ENCODE measurements at places on chromosomes 6 and 20.
A peak's percentile ranks its signal among the peaks of the same experiment; 100 is the strongest.

GRCh38 chr20:57386762-57387161 lies 4.4 kb upstream of the RBM38 start:
- no peak overlapping the region for H3K27ac ChIP-seq
- DNase-seq, result no peak
- no peaks in the 10 kb centered on the region for H3K27me3 ChIP-seq
- peaks cover 23% of the 10 kb centered on the region for H3K4me1 ChIP-seq

DNA sequence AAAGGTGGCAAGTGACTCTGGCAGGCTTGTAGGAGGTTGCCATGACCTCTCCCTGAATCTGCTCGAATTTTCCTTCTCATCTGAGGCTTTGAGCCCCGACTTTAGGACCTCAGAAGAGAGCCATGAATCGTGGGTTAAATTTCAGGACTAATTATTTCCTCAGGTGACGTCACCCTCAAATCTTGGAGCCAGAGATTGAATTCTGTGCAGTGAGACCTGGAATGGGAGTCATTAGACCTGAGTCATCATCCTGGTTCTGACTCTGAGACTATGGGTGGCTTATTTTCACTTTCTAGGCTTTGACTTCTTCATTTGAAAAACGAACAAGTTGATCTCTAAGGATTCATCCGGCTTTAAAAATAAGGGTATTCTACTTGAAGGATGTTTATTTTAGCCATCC lies 48.5 kb upstream of the PDYN start:
- H3K27me3 ChIP-seq, result peaks cover 2% of the 10 kb centered on the region
- H3K36me3 ChIP-seq, result no peaks in the 10 kb centered on the region
- no peaks in the 10 kb centered on the region for H3K4me1 ChIP-seq

DNA sequence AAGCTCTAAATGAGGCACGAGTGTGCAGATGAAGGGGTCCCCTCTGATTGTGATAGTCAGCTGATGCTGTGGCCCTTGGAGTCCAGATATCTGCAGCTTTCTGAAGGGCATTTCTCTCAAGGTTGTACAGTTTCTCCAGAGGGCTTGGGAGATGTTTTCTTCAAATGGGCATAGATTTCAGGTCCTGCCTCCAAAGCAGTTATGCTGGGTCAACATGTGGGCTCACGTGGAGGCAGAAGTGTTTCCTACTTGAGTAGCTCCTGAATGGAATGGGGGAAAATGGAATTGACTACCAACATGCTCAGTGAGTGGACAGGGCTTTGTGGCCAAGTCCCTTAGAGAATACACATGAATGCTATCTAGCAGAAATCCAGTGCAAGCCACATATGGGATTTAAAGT lies 360.7 kb downstream of the SAMD5 start:
- no peaks in the 10 kb centered on the region for H3K4me1 ChIP-seq
- H3K27me3 ChIP-seq, result no peaks in the 10 kb centered on the region
- H3K36me3 ChIP-seq, result no peaks in the 10 kb centered on the region
- H3K27ac ChIP-seq, result no peak overlapping the region

- no peak for DNase-seq
- H3K27ac ChIP-seq, result no peak overlapping the region
- H3K4me3 ChIP-seq, result no peak overlapping the region
- H3K4me1 ChIP-seq, result no peaks in the 10 kb centered on the region
- peaks cover 21% of the 10 kb centered on the region for H3K27me3 ChIP-seq
- no peaks in the 10 kb centered on the region for H3K36me3 ChIP-seq
These were observed 10.3 kb downstream of the EEF1A2 start for GRCh38 chr20:63488315-63489251.

DNA sequence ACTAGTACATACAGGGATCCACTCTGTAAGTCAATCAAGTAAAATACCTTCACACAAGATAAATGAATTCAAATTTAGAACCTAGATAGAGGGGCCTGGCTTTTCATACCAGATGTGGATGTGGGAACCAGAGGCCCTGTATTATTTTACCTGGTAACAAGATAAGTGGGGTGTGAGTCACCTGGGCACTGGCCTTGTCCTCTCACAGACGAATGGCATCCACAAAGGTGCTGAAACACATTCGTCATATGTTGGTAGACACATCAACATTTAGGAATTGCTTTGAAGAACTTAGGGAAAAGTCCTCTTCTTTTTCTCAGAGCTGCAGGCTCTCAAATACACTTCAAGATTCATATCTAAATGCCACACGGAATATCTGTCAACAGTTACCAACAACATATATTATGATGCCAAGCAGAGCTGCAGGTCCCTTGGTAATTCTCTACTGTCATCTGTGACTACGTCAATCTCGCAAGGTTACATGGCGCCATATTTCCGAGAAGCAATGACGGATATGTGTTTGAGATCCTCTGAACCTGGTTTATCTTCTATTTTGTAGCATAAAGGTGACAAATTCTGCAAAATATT lies 618.6 kb downstream of the EPM2A start:
- H3K4me1 ChIP-seq, result no peaks in the 10 kb centered on the region
- no peaks in the 10 kb centered on the region for H3K36me3 ChIP-seq
- H3K4me3 ChIP-seq, result no peak overlapping the region
- DNase-seq, result no peak
- no peaks in the 10 kb centered on the region for H3K27me3 ChIP-seq
- no peak overlapping the region for H3K27ac ChIP-seq

DNA sequence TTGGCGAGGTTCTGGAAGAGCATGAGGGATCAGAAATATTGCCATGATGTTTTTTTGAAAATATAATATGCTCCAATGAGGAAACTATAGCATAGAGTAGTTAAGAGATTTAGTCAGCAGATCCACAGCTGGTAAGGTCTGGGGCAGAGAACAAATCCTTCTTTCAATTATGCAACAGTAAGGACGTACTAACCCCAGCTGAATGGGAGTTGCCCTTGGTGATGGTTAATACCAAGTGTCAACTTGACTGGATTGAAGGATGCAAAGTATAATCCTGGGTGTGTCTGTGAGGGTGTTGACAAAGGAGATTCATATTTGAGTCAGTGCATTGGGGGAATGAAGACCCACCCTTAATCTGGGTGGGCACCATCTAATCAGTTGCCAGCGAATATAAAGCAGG lies 745.5 kb upstream of the NRSN1 start:
- no peaks in the 10 kb centered on the region for H3K27me3 ChIP-seq
- no peak overlapping the region for H3K4me3 ChIP-seq
- no peak overlapping the region for H3K27ac ChIP-seq
- H3K36me3 ChIP-seq, result no peaks in the 10 kb centered on the region

DNA sequence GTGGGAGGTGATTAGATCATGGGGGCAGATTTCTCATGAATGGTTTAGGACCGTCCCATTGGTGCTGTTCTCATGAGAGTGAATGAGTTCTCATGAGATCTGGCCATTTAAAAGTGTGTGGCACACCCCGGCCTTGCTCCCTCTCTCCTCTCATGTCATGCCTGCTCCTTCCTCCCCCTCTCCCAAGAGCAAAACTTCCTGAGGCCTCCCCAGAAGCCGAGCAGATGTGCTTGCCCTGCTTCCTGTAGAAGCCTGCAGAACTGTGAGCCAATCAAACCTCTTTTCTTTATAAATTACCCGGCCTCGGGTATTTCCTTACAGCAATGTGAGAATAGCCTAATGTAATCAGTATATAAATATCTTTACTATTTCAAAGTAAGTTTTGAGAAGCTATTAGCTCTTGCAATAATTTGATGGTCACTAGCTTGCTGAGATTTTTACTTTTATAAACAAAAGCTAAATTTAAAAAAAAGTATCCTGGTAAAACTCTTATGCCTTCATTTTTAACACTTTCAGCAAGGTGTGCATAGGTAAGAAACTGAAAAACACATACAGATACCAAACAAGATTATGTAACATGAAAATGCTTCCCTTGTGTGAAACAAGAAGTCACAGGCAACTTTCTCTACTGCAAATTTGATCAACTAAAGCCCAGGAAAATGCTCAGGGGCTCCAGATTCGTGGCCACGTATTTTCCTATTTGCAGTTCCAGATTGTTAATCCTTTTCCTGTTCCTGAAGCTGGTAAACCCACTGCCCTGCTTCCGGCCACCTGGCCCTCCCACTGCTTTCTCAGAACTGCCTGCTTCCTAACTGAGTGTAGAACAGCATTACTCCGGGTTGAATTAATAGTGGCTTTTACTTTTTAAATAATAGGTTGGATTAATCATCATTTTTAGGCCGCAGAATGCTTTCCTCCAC lies 395.1 kb upstream of the CNR1 start:
- no peak for DNase-seq
- H3K4me3 ChIP-seq, result no peak overlapping the region
- no peaks in the 10 kb centered on the region for H3K27me3 ChIP-seq
- no peaks in the 10 kb centered on the region for H3K36me3 ChIP-seq
- H3K27ac ChIP-seq, result no peak overlapping the region

- no peak for DNase-seq
- no peaks in the 10 kb centered on the region for H3K27me3 ChIP-seq
- H3K4me1 ChIP-seq, result no peaks in the 10 kb centered on the region
- H3K36me3 ChIP-seq, result no peaks in the 10 kb centered on the region
These were observed 70.0 kb upstream of the SRSF6 start for GRCh38 chr20:43387737-43388136.

- H3K27me3 ChIP-seq, result no peaks in the 10 kb centered on the region
- H3K4me3 ChIP-seq, result no peak overlapping the region
- H3K27ac ChIP-seq, result no peak overlapping the region
- H3K4me1 ChIP-seq, result no peaks in the 10 kb centered on the region
- DNase-seq, result no peak
- H3K36me3 ChIP-seq, result peaks cover 25% of the 10 kb centered on the region
These were observed 21.3 kb downstream of the RBM38 start for GRCh38 chr20:57412347-57413029.

DNA sequence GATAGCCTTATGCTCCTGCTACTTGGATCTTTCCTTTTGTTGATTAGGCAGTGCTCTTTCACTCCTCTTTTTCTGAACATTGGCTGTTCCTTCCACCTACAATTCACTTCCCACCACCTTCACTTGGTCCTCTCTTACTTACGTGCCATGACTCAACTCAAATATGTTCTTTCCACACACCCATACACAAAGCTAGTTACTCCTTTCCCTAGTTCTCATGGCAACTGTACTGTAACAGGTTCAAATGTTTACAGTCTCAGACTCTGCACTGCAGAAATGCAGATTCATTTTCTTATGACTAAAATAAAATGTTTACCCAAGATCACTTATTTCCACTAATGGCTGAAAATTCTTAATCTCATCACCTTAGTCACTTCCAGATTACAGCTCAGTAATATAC lies 174.0 kb upstream of the TSHZ2 start:
- no peak for DNase-seq
- H3K27ac ChIP-seq, result no peak overlapping the region
- H3K27me3 ChIP-seq, result no peaks in the 10 kb centered on the region
- H3K4me1 ChIP-seq, result no peaks in the 10 kb centered on the region

DNA sequence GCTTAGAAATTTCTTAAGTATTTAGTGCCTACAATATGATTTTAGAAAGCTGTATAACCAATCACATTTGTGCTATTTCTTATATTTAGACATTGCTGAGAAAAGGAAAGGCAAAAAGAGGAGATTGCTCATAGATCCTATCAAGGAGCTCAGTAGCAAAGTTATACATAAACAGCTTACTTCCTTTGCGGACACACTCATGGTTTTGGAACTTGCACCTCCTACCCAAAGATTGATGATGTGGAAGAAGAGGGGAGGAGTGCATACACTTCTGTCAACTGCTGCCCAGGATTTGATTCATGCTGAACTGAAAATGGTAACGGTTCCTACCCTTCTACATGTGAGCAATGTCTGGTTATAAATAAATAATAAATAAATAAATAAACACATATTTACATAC lies 16.7 kb downstream of the RAD21L1 start:
- DNase-seq, result no peak
- H3K4me1 ChIP-seq, result no peaks in the 10 kb centered on the region
- H3K4me3 ChIP-seq, result no peak overlapping the region
- H3K36me3 ChIP-seq, result no peaks in the 10 kb centered on the region
- no peak overlapping the region for H3K27ac ChIP-seq
- H3K27me3 ChIP-seq, result no peaks in the 10 kb centered on the region

DNA sequence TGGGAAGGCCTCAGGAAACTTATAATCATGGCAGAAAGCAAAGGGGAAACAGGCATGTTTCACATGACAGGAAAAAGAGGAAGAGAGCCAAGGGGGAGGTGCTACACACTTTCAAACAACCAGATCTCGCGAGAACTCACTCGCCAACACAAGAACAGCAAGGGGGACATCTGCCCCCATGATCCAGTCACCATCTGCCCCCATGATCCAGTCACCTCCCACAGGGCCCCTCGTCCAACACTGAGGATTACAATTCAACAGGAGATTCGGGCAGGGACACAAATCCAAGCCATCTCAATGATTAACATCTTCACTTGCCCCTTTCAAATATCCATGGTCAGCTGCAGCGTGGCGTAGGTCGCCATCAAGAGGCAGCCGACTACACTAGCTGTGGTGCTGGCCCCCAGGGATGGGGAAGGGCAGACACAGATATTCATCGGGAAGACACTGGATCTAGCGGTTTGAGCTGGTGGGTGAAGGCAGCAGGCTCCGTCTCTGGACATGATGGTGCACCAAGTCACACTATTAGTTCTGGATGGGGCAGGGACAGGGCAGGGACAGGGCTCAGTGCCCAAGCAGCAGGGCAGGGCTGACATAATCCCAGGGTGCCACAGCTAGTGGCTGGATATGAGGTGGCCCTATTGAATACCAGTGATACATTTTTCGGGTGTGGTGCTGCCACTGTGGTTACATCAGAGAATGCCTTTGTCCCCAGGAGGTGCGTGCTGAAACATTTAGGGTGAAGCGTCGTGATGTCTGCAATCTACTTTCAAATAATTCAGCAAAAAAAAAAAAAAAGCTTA lies 31.6 kb downstream of the TUBB2B start:
- no peak overlapping the region for H3K27ac ChIP-seq
- no peak overlapping the region for H3K4me3 ChIP-seq
- DNase-seq, result no peak
- H3K27me3 ChIP-seq, result no peaks in the 10 kb centered on the region

- H3K27me3 ChIP-seq, result no peaks in the 10 kb centered on the region
- H3K27ac ChIP-seq, result no peak overlapping the region
- H3K4me3 ChIP-seq, result no peak overlapping the region
- no peaks in the 10 kb centered on the region for H3K36me3 ChIP-seq
These were observed 9.8 kb downstream of the RAET1E start for GRCh38 chr6:149888093-149888492.

- H3K4me1 ChIP-seq, result peaks cover 40% of the 10 kb centered on the region
- H3K27me3 ChIP-seq, result no peaks in the 10 kb centered on the region
- peak overlapping the region; percentile 82 for H3K27ac ChIP-seq
- H3K4me3 ChIP-seq, result no peak overlapping the region
- H3K36me3 ChIP-seq, result no peaks in the 10 kb centered on the region
These were observed 2.0 kb upstream of the ACTL10 start for GRCh38 chr20:33664762-33665144.

GRCh38 chr20:8967641-8968245 lies 101.1 kb upstream of the PLCB4 start:
- no peak for DNase-seq
- H3K4me3 ChIP-seq, result no peak overlapping the region
- no peaks in the 10 kb centered on the region for H3K36me3 ChIP-seq
- H3K27ac ChIP-seq, result no peak overlapping the region

GRCh38 chr20:61874421-61875068 lies 191.1 kb downstream of the TAF4 start:
- no peaks in the 10 kb centered on the region for H3K4me1 ChIP-seq
- H3K4me3 ChIP-seq, result no peak overlapping the region
- H3K27ac ChIP-seq, result no peak overlapping the region
- no peak for DNase-seq
- no peaks in the 10 kb centered on the region for H3K27me3 ChIP-seq
- no peaks in the 10 kb centered on the region for H3K36me3 ChIP-seq

GRCh38 chr6:93735099-93735498 lies 315.7 kb upstream of the EPHA7 start:
- no peak overlapping the region for H3K4me3 ChIP-seq
- no peak for DNase-seq
- H3K36me3 ChIP-seq, result no peaks in the 10 kb centered on the region
- no peak overlapping the region for H3K27ac ChIP-seq

GRCh38 chr6:168599769-168600330 lies 158.9 kb downstream of the SMOC2 start:
- H3K4me3 ChIP-seq, result no peak overlapping the region
- no peaks in the 10 kb centered on the region for H3K36me3 ChIP-seq
- no peaks in the 10 kb centered on the region for H3K4me1 ChIP-seq
- H3K27ac ChIP-seq, result no peak overlapping the region
- DNase-seq, result no peak
